ELR (cell line): ENCODE measurements at places on chromosomes 12 and 14.

DNA sequence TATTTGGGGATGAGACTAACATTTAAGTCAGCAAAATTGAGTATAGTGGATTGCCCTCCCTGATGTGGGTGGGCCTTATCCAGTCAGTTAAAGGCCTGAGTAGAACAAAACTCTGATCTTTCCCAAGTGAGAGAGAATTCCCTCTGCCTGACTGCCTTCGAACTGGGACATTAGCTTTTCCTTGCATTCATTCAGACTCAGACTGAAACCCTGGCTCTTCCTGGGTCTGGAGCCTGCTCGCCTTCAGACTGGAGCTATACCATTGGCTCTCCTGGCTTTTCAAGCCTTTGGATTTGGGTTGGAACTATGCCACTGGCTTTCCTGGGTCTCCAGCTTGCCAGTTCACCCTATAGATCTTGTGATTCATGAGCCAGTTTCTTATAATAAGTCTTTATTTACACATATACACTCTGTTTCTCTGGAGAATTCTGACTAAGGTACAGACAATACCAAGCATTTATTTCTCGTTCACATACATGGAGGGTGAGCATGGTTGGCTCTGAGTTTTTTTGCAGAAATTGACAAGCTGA lies 296.5 kb downstream of the ERC1 start:
- no peak for DNase-seq

DNA sequence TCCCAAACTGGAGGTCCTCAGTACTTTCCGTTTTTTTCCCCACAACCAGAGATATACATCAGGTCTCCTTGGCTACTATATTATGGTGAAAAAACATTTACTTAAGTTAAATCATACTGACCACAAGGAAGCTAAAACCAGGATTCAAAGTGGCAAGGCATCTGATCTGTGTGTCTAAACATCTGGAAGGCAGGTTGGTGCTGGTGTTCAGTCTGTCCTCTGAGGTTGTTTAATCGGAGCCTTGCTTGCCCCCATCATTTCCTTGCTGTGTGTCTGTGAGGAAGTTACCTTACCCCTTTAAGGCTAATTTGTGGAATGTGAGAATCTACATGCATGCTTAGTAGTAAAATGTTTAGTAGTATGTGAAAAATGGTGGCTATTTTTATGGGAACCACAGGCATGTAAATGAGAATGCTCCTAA lies 75.6 kb downstream of the GALNT4 start:
- peak; percentile 20 for DNase-seq

- no peak for DNase-seq
These were observed 144.6 kb downstream of the ETV6 start for GRCh38 chr12:11793921-11794710.

- no peak for DNase-seq
These were observed 186.2 kb upstream of the VASH1 start for GRCh38 chr14:76575108-76575507.

GRCh38 chr14:59013672-59014298 lies 174.7 kb upstream of the DAAM1 start:
- DNase-seq, result peak; percentile 77

- DNase-seq, result no peak
These were observed 101.5 kb downstream of the NTF3 start for GRCh38 chr12:5533368-5533767.

DNA sequence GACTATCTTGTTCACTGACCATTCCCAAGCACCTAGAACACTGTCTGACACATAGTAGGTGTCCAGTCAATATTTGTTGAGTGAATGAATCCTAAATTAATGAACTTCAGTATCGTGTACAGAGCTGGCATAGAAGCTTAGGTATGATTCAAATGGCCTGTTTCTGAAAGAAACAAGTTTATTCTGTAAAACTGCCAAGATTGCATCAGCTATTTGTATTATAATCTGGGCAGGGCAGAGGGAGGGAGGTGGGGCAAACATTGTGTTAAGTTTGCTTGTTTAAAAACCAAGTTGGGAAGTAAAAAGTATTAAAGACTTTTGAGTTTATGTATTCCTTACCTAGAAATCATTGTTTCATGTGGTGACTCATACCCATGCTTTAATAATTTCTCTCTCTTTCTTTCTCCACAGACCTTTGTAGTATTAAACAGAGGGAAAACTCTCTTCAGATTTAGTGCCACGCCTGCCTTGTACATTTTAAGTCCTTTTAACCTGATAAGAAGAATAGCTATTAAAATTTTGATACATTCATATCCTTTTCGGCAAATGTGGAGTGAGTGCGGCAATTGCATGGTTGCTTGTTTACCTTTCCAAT lies 92.8 kb downstream of the SCN8A start:
- peak; percentile 48 for DNase-seq

DNA sequence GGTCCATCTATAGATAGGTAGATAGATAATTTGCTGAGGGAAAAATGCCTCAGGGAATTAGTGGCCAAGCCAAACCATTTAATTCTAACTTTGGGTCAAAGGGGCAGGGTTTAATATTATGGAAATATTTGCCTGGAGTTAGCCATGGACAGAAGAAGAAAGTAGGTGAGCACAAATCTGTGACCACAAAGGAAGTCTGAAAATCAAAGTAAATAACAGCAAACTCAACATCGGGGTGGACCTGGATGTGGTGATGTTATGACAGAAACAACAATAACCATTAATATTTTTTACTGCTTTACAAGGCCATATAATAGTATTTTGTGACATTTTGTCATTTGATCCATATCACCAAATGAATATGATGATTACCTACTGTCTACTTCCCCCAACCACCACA lies 578.0 kb upstream of the MGAT4C start:
- DNase-seq, result no peak
